Fibroblast of lung (primary cell): ENCODE measurements at places on chromosomes 11 and 22.

- no peak for DNase-seq
These were observed 8.5 kb upstream of the NCF4 start for GRCh38 chr22:36852056-36852973.

DNA sequence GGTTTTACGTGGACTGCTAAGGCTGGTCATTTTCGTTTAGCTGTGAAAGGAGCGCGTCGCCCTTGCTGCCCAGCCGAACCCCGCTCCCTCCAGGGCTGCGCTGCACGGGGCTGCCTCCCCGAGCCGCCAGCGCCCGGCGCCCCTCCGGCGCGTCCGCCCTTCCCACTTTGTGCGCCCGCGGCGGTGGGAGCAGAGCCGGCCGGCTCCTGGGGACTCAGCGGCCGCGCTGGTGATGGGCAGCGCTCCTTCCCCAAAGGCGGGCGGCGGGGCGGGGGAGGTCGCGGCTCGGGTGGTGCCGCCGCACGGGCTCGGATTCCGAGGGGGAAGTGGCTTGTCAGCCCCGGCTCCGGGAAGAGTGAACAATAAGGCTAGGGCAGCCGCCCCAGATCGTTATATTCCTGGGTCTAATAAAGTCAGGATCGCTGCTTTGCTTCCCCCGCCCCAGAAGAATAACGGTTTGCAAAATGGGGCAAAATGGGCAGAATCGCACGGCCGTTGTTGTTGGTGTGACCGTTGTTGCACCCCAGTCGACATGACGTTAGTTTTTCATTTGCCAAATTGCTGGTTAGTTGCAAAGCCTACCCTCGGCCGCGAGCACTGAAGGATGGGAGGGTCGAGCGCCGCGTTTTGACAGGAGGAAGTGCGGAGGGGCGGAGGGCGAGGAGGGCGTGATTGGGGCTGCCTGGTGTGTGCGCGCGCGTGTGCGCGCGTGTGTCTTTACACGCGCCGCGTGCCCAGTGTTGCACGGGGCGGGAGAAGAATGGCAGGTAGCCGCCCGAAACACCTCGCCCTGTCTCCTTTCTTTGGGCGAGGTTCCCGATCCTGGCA is 745 bp downstream of the NCAM1 start:
- DNase-seq = no peak

- DNase-seq = no peak
These were observed 77.3 kb upstream of the HORMAD2 start for GRCh38 chr22:30002861-30003486.

GRCh38 chr11:118438314-118438931 is 2.1 kb downstream of the KMT2A start:
- peak; percentile 87 for DNase-seq

GRCh38 chr11:1674173-1675131 is 22.5 kb upstream of the KRTAP5-6 start:
- no peak for DNase-seq

- no peak for DNase-seq
These were observed 58.3 kb downstream of the PRDM11 start for GRCh38 chr11:45204761-45205160.

DNA sequence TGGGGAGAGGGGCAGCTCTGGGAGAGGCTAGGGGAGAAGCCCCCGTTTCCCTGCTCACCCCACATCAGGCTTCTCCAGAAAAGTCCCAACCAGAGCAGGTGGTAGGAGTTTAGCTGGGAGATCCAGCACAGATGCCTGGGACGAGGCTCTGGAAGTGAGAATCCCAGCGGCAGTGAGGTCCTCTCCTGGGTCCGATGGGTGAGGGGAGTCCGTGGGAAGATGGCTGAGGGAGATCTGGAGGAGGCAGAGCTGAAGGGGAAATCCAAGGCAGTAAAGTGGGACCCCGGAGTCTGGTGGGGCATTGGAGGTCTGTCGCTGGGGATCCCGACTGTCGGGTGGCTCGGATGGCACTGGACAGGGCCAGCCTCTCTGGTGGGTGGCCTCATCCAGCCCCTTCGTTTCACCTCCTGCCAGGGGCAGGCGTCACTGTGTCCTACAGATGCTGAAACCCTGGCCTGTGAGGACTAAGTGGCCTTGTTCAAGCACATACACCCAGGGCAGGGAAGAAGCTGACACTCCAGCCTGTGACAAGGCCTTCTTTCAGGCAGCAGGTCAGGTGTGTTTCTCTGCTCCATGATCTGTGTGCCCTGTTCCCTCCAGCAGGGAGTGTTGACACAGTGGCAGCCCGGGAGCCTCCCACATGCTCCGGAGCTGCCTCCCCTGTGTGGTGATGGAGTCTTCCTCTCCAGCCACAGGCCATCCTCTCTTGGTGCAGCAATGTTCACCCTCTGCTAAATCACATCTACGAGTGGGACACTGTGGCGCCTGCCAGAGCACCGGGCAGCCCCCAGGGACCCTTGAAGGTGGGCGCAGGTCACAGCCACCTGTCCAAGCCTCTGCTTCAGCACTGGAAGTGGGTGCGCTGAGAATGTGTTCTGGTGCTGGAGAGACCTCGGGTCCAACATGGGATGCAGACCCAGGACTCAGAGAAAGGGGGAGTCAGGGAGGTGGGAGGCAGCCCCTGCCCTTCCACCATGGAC is 850.8 kb downstream of the BRD1 start:
- DNase-seq = no peak

GRCh38 chr22:24525416-24526037 is 29.4 kb downstream of the GUCD1 start:
- DNase-seq = peak; percentile 71

DNA sequence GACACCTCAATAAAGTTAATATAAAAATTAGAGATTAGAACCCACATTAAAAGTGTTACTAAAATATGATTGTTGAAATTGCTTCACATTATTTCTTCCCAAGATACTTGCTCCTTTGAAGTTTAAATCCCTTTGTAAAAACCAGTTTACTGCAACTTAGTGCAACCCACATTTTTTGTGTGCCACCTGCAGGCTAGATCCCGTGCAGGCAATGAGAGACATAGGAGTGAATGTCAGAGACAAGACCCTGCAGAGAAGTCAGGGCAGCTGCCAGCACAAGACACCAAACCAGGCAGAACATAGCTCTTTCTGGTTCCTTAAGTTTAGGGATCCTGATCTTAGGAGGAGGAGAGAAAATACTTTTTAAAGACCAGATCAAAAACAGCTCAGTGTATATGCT is 142.8 kb upstream of the MTNR1B start:
- no peak for DNase-seq

DNA sequence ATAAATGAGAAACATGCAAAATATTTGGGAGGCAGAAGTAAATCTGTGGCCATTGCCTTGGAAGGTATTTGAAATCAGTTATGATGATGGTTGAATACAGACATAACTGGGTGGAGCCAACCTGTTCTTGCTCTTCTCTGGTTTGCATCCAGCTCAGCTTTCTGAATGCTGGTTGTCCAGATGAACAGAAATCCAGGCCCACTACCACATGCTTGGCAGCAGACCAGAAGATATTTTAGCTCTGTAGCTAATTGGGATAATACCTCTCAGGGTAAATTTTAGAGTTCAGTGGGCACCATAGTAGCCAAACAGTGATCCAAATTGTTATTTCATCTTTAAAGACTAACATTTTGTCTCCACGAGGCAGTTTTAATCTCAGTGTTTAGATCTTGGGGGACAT is 308.3 kb downstream of the RAB38 start:
- DNase-seq = no peak

DNA sequence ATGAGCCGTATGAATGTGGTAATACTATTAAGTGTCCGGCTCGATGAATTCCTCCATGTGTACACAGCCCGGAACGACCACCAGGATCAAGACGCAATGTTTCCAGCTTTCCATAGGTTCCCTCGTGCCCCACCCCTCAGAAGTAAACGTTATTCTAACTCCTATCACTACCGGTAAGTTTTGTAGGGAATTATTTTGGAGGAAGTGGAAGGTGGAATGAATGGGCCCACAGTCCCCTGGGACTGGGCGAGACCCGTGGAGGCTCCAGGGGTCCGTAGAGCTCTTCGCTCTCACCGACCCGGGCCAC is 720 bp upstream of the FAR1 start:
- no peak for DNase-seq

GRCh38 chr11:32809313-32809712 is 14.9 kb upstream of the CCDC73 start:
- DNase-seq = peak; percentile 66

DNA sequence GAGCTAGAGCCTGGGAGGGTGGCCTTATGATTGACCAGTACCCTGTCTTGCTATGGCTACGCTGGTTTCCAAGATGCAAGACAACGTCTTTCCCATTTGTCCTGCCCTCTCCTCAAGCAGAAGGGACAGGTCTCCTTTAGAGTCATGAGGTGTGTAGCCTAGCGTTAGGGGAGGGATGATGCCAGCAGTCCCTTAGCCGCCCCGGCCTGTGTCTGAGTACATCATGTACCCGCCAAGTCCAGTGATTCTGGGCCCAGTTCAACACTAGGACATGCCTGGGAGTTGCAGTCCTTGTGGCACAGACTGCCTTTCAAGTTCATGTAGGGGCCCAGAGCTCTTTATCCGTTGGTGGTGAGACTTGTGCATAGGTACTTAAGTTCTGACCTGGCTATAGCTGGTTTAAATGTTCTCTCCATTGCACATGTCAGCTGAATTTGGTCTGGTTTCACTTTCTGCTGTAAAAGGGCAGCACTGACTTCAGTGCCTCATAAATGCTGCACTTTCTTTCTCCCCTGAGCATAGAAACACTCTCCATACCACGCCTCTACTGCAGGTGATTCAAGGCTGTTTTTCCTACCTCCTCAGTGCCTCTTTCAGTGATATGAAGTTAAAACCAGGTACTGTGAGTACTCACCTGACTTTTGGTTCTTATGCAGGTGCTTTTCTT is 151.1 kb downstream of the METTL15 start:
- DNase-seq = no peak

DNA sequence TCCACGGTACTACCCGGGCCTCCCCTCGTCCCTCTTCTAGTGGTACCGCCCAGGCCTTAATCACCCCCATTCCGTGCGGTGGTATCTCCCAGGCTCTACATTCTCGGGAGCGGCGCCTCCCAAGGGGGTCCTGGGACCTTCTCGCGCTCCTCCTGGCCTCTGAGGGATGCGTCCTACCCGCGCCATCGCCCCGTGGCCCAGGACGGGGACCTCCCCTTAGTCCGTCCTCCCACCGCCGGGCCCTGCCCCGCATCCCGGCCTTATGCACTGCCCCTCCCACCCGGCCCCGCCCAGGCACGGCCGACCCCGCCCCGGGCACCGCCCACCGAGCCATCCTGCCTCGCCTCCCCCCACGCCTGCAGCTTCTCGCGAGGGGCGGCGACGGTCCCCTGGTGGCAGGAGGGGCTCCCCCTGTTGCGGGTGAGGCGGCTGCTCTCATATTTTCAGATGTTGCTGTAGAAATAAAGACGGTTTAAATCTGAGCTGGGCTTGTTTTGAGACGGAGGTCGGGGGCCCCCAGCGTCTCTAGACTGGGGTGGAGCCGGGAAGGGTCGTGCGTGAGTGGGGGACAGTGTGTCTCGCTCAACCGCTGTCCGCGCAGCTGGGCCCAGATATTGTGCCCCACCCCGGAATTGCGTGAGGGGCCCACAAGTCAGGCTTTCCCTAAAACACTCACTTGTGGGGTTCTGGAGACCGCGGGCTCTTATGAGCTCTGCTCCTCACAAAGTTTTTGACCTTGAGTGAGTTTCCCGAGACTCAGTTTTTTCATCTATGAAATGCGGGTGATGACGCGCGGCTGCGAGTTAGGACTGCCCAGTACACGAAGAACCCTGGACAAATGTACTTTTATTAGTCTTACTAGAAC is 828 bp upstream of the RAB1B start:
- peak; percentile 83 for DNase-seq

DNA sequence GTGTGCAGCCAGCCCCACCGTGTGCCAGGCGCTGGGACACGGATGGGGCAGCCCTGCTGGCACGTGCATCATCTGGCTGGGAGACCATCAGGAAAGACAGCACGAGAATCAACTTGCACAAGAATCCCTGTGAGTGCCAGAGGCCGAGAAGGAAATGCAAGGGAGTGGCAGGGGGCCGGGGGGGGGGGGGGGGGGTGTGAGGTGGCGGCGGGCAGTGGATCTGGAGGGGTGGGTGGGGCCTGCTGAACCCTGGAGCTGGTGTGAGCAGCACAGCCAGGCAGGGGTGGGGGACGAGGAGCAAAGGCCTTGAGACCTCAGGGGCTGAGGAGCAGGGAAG is 14.0 kb upstream of the FLRT1 start:
- no peak for DNase-seq

DNA sequence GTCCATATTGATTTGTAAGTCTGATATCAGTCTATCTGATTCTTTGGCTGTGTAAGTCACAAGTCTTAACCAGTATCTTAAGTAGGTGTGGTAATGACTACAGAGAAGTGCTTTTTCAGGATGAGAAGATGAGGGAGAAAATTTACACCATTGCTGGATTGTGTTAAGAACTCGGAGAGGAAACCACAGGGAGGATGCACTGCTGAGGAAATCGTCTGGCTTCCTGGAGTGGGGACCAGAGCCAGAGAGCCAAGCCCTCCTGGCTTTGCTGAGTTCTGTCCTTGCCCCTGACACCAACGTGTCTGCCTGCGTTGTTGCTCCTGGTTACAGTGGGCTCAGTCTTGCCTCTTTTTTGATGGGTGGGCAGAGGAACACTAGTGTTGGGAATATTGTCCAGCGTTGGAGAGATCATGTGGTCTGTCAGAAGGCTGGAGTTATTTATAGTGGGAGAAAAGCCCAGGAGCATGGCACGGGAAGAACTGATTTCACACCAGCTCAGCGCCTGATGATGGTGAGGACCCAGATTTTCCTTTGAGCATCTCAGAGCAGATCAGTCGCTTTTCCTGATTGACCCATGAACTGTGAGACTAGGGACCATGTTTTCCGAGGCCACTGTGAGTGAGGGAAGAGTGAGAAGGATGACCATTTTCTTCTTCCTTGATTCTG is 29.6 kb downstream of the MARK2 start:
- DNase-seq = no peak

- no peak for DNase-seq
These were observed 523.7 kb downstream of the INSC start for GRCh38 chr11:15638386-15638787.

GRCh38 chr22:39763276-39763675 is 130.3 kb downstream of the ENTHD1 start:
- no peak for DNase-seq

DNA sequence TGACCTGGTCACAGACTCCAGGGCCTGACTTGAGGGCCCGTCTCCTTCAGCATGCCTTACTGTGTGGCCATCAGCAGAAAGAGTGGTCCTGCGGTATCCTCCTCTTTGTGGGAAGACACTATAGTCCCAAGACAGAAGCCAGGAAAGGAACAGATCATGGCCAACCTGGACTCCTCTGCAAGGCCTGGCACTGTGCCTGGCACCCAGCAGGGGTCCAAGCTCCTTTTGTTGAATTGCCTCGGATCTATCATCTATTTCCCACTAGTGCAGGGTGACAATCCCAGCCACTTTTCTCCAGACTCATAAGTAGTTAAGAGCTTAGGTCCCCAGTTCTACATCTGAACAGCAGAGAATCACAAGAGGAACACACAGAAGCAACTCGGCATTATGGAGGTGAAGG is 27.0 kb downstream of the DSCAML1 start:
- DNase-seq = no peak

GRCh38 chr11:10751581-10751940 is 515 bp downstream of the CTR9 start:
- DNase-seq = no peak
